Osteocyte (in vitro differentiated cells): ENCODE measurements at places on chromosomes 11 and 22. TPM values are rescaled to one million over a fixed set of nuclear protein-coding genes. Genes with fewer than 3 reads are reported as not detected.

DNA sequence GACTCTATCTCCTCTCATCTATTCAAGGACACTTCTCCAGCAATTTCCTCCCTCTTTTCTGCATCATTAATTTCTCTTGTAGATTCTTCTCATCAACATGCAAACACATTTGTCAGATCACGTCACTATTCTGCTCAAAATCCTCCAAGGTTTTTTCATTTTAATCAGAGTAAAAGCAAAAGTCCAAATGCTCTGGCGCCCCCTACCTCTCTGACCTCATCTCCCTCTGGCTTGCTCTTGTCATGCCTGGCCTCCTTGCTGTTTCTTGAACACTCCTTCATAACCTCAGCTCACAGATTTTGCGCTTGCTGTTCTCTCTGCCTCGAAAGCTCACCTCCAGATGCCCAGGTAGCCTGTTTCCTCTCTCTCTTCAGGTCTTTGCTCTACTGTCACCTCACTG, 22.4 kb downstream of the RTCB start:
- no peak for DNase-seq

GRCh38 chr11:20559523-20560300, 39.7 kb upstream of the SLC6A5 start:
- DNase-seq, result no peak

GRCh38 chr22:44933666-44934453, 75.9 kb downstream of the PHF21B start:
- no peak for DNase-seq

GRCh38 chr11:122451911-122452310, 203.6 kb upstream of the UBASH3B start:
- no peak for DNase-seq

GRCh38 chr11:113994077-113994954, 19.4 kb downstream of the HTR3A start:
- DNase-seq, result no peak

- no peak for DNase-seq
Observed at GRCh38 chr11:130792772-130793171, 123.5 kb downstream of the SNX19 start.

- DNase-seq, result no peak
Observed at GRCh38 chr11:36062796-36063365, 119.0 kb downstream of the LDLRAD3 start.

- no peak for DNase-seq
Observed at GRCh38 chr22:42341779-42342178, 71.3 kb upstream of the TCF20 start.

DNA sequence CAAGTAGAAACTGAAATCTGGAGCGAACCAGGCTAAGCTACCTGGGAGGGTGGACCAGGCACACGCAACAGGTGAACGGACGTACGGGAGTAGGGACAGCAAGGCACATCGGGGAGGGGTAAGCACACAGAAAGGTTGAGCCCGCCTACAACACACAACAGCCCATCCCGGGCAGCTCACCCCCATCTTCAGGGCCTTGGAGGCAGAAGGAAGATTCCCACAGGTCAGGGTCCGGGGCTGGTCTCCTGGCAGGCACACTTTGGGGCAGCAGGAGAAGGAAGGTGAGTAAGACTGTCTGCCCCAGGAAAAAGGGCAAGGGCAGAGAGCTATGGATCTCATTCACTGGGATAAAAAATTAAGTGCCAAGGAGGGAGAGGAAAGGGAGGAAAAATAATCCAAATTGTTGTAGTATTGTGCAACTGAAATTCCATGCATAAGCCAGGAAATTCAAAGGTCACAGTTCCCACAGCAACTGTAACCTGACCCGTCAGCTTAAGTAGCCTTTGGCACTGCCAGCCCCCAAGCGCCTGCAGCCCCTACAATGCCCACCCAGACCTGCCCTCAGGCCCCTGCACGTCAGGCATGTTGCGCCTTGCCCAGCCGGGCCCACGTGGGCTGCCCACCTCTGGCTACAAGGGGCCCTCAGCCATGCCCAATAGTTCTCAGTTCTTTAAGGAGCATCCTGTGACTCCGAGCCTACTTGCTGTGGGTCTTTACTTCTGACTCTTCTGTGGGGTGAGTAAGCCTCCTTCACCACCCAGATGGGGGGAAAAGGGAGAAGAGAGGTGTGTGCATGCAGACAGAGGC, 51.8 kb downstream of the MICAL3 start:
- DNase-seq, result no peak

DNA sequence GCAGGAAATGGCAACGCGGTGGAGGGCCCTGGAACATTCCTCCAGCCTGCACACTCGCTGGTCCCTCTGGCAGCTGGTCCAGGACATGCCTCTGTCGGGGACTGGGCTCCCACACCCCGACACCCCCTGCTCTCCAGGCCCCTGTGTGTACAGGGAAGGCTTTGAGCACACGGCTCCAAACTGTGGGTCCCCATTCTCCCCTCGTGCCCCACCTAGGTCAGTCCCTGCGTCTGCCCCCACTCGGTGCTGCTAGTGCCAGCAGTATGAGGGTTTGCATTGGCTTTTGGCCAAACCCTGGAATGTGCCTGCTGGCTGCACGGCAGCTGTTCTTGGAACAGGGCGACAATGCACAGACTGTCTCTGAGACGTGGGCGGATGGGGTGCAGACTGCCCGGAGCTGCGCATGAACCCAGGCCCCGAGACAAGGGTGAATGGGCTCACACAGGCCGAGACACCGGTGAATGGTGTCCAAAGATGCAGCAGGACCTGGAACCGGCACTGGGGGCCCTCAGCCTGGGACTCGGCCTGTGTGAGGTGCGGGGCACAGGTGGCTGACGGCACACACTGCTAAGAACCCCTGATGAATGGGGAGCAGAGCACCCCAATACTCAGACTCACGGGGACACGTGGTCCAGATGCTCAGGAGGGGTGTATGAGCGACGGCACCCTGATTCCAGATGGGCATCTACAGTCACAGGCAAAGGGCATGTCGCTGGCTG, 7.5 kb upstream of the SYT8 start:
- DNase-seq, result peak; percentile 95

DNA sequence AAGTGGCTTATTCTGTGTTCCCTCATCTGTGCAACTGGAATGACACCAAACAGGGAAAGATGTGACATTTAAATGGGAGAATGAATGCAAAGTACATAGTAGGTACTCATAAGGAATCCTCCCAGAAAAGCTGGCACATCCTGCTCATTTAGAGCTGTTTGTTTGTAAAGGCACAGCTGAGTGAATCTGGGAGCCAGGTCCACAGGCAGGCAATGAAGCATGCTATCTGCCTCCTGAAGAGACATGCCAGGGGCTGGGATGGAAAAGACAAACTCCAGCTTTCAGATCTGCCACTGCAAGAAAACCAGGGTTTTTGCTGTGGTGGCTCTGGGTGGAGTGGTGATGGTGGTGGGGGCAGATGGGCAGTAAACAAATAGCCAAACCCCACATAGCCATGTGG, 150.1 kb downstream of the TENM4 start:
- DNase-seq, result no peak

DNA sequence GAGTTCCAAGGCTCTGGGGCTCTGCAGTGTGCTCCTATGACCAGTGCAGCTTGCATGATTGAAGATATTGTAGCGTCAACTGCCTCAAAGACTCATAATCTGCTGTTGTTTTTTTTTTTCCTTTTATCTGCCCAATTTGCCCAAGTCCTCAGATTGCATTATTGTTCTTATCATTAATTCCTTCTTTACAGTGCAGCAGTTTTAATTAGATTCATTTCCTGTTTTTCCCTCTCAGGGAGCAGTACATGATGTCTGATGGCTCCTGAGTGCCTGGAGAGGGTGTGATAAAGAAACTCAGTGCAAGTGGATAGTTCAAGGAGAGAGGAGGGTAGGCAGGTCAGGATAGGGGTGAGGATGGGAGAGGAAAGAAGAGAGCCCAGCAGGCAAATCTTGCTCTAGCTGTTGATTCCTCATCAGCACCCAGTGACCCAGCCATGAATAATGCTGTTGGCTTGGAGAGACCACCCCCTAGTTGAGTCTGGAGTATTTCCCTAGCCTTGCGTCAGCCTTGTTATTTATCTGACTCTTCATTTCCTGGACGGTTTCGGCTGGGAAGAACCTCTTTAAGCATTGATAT, 219.6 kb upstream of the SESN3 start:
- DNase-seq, result no peak

GRCh38 chr11:73426219-73426850, 50.1 kb downstream of the RELT start:
- DNase-seq, result no peak

DNA sequence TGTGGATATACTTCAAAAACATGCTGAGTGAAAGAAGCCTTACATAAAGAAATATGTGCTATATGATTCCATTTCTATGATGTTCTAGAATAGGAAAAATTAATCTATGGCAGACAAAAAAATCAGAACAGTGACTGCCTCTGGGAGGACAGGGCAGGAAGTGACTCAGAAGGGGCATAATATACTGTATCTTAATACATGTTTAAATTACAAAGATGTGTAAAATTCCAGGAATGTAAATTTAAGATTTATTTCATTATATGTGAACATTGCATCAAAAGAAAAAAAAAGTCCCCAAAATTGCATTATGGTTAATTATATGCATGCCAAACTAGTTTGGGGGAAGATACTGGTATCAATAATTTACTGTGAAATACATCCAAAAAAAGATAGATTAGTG, 32.2 kb downstream of the SBF2 start:
- DNase-seq, result no peak

DNA sequence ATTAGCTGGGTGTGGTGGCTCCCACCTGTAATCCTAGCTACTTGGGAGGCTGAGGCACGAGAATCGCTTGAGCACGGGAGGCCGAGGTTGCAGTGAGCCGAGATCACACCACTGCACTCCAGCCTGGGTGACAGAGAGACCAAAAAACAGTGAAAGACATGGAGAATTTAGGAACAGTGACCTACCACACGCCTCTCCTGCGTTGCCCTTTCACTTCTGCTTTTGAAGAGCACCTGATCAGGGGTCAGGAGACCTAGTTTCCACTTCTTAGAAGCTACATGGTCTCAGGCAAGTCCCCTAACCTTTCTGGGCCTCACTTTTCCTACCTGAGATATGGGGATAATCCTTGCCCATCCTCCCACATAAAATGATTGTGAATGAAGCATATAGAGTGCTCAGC, 12.2 kb downstream of the SLC35C1 start:
- no peak for DNase-seq

GRCh38 chr11:36073411-36074203, 129.7 kb downstream of the LDLRAD3 start:
- no peak for DNase-seq

DNA sequence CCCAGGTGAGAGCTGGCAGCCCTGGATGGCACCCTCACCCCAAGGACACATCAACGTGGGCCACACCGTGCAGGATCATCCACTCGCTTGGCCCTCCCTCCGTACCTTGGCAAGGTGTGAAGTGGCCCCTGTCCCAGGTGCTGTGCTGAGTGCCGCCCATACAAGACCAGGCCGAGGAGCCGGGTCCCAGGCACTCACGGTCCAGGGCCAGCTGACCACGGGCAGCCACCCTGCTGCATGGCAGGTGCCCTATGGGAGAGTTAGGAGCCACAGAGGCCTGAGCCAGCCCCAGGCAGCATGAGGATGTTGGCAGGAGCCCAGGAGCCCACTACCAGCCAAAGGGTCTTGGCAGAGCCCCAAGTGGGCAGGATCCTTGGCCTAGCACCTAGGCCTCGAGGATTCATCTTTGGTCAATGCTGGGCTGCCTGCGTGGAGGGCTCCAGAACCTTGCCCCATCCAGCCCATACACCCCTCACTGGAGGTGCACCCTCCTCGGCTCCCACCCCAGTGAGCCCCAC, 19.6 kb downstream of the RTN4R start:
- no peak for DNase-seq

- DNase-seq, result peak; percentile 86
Observed at GRCh38 chr11:10490398-10491241, 35.6 kb downstream of the AMPD3 start.

DNA sequence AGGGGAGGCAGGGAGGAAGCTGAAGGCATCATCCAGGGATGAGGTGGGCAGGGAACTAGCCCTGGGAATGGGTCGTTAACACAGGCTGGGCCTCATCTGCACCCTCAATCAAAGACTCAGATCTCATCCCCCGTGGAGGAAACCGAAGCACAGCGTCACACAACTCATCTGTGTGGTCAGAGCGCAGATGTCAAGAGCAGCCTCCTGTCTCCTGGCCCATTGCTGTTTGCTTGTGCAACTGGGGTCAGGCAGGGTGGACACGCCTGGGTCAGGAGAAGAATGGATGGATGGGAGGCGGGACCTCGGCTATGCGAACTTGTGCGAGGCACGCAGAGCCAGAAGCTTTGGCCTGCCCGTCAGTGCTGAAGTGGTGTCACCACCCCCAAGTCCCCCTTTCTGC, 218.1 kb downstream of the CEP164 start:
- DNase-seq, result no peak

DNA sequence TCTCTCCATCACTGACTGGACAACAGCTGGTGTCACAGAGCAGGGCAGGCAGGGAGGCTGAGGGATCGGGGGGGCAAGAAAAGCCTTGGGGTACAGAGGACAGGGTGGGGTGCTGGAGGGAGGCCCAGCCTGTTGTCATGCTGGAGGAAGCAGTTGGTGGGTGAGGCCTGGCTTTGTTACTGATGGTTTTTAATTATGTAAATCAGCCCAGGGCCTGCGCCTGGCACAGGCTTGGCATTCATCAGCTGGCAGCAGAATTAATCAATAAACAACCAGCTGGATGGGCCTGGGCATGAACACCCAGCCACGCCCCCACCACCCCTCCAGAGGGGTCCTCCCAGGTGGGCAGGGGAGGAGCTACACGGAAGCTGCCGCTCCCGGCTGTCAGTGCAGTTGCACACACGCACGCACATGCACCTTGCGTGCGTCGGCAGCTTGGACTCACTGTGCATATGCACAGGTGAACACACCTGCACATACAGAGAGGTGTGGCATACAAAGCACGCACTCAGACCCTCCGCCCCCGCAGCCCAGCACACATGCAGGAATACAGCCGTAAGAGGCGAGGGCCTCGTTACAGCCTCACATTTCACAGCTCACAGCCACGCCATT, 21.3 kb upstream of the ELFN2 start:
- DNase-seq, result no peak

- DNase-seq, result no peak
Observed at GRCh38 chr11:75728992-75729391, 11.4 kb downstream of the MOGAT2 start.

DUSP8 gene
- 5.4 and 7.7 TPM in 2 replicates for total RNA-seq

PARVA gene
- 144 and 148 TPM in 2 replicates for total RNA-seq

TCN2 gene
- 57.7 and 58.1 TPM in 2 replicates for total RNA-seq

OR8D1 gene
- total RNA-seq, result not detected in 2 replicates

CDC45 gene
- 3.0 and 3.7 TPM in 2 replicates for total RNA-seq

OR52A1 gene
- total RNA-seq, result not detected in 2 replicates

C22orf15 gene
- total RNA-seq, result not detected in 2 replicates

FXYD2 gene
- 0.91 TPM in 1 of 2 replicates, not detected in the other for total RNA-seq

SPI1 gene
- not detected in 2 replicates for total RNA-seq

NNMT gene
- total RNA-seq, result 65.4 and 79.5 TPM in 2 replicates

HEPN1 gene
- total RNA-seq, result not detected in 2 replicates

AKIP1 gene
- 28.8 and 32.6 TPM in 2 replicates for total RNA-seq

PIWIL4 gene
- 0.84 and 1.2 TPM in 2 replicates for total RNA-seq
